Cerebellar nuclear complex (tissue), 1 donor: ENCODE measurements at places on chromosomes 1 and 21.

DNA sequence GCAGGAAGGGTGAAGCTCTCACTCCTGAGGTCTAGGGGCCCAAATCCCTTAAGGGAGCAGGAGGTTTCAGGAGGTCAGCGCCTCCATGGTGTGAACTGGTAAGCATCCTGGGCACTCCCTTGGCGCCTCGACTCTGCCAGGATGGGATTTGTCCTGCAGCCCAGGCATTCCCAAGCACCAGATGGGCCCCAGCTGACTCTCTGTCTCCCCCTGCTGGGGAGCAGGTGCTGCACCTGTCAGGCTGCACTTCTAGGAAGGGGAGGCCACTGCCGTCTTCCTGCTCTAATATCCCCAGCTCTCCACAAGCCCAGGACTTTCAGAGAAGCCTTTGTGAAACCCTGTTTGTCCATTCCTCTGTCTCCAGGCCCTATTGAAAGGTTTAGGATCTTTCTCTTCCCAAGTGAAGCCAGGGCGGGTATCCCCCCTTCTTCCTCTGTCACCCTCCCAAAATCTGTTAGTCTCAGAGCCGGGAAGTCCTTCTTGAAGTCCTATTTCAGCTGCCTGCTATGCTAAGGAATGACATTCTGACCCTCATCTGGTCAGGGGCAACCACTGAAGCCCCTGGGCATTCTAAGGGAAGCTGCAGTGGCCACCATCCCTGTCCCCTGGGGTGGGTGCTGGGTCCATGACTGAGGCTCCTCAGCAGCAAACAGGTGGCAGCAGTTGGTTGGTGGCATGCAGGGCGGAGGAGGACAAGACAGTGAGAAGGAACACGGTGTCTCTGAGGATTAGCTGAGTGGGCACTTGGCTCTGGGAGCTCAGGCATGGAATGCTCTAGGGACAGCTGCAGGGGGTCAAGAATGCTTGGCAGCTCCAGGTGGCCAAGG lies 3.2 kb downstream of the MYBPH start:
- DNase-seq: no peak

GRCh38 chr1:90411185-90411584 lies 305.9 kb downstream of the BARHL2 start:
- DNase-seq: no peak

- DNase-seq: no peak
These were observed 1.8 kb upstream of the ELAPOR1 start for GRCh38 chr1:109112056-109112651.

DNA sequence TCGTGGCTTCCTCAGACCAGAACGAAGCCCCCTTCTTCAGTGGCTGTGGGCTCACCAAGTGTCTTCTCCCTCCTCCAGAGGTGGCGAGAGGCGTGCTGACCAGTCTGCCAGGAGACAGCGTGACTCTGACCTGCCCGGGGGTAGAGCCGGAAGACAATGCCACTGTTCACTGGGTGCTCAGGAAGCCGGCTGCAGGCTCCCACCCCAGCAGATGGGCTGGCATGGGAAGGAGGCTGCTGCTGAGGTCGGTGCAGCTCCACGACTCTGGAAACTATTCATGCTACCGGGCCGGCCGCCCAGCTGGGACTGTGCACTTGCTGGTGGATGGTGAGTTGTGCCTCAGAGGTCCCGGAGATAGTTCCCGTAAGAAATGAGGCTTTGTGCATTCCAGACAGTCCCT lies 24.0 kb downstream of the IL6R start:
- no peak for DNase-seq

- DNase-seq: no peak
These were observed 70.4 kb downstream of the PLEKHA6 start for GRCh38 chr1:204289280-204289679.

GRCh38 chr21:44540741-44541288 lies 820 bp upstream of the KRTAP10-1 start:
- DNase-seq: no peak
